ENCODE measurements at places on chromosomes 6 and 20.

GRCh38 chr6:1535295-1535694, 74.4 kb upstream of the FOXC1 start:
- DNase-seq = no peak

- DNase-seq = peak; percentile 66
Measured at GRCh38 chr6:132530293-132530974, 7.6 kb upstream of the TAAR9 start.

DNA sequence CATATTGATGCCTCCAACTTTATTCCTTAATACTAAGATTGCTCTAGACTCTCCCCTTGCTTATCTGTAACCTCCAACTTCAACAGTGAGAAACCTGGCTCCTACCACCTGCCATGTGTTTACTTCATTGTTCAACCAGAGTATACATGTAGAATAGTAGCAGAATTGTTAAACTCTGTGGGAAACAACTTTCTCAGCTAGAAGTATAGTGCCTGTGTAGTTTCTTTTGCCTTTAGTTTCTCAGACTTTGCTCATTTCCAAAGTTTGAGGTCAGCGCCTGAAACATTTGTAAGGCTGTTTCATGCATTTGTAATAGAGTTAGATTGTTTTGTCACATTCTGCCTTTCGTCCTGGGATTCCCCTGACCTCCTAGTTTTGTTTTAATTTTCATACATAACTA, 34.9 kb upstream of the HECA start:
- DNase-seq = no peak

DNA sequence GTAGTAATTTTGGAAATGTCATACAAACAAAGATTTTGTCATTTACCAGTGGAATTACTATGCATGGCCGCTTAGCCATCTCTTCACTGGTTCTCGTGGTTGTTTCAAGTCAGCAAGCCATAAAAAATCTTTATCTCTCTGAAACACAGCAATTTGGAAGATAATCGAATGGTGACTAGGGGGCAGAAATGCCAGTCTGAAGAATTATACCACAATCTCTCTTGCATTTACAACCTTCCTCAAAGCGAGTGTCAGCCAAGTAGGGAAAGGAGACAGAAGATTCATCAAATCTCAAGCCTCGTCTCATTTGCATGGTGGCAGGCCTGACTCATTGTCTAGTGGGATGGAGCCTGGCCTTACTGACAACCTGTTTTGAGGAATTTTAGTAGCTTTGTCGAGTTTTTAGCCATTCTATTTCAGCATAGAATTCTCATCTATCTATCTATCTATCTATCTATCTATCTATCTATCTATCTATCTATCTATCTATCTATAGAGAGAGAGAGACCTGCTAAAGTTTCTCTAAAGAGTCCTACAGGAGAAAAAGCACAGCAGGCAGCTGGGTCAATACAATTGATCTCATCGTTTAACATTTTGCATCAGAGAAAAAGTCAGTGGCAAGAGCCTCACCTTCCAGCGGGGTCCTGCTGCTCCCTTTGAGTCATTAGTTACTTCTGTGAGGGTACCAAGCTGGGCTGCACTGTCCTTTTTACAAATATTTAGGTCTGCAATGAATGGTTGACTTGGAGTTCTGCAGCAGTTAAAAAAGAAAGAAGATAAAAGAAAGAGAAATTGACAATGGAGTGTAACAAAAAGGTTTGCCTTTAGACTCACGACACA, 572.8 kb downstream of the TFAP2A start:
- DNase-seq = no peak

DNA sequence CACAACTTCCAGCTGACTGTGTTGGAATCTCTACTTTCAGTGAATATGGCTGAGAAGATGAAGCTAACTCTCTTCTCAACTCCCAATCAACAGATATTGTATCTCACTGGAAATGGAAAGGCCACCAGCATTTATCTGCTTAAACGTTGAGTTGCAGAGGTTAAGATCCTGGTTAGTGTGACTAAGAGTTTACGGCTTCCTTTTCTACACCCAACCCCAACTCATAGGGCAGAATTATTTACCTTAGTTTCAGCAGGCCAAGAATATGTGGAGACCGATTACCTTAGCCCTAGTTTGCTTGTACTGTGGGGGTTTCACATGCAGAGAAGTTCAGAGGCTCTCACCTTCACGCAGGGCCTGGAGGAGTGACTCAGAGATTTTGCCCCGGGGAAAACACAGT, 1026.6 kb downstream of the EYS start:
- no peak for DNase-seq

DNA sequence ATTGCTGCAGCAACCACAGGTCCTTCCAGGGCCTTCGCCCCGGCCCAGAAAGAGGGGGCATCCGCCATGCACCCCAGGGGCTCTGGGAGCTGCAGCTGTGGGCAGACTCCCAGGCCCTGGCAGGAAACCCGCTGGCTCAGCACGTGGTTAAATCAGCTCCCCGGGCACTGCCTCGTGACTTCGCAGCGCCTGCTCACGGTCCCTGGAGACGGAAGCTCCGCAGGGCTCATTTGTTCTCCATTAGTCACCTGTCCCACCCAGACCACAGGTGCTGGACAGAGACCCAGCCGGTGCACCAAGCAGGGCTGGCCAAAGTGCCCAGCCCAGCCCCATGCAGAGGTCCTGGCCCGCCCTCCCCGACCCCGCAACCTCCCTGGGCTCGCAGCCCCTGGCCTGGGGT, 14.7 kb downstream of the KCNQ2 start:
- DNase-seq = no peak

- no peak for DNase-seq
Measured at GRCh38 chr6:167526465-167527368, 201.8 kb downstream of the TTLL2 start.

GRCh38 chr20:61204206-61204605, 47.9 kb upstream of the CDH4 start:
- no peak for DNase-seq

GRCh38 chr6:35443341-35444030, 8.7 kb upstream of the FANCE start:
- no peak for DNase-seq

GRCh38 chr6:68975064-68975463, 340.0 kb downstream of the ADGRB3 start:
- no peak for DNase-seq

GRCh38 chr20:37686762-37687477, 6.9 kb upstream of the CTNNBL1 start:
- no peak for DNase-seq

- no peak for DNase-seq
Measured at GRCh38 chr6:129620234-129620610, 89.8 kb downstream of the ARHGAP18 start.

DNA sequence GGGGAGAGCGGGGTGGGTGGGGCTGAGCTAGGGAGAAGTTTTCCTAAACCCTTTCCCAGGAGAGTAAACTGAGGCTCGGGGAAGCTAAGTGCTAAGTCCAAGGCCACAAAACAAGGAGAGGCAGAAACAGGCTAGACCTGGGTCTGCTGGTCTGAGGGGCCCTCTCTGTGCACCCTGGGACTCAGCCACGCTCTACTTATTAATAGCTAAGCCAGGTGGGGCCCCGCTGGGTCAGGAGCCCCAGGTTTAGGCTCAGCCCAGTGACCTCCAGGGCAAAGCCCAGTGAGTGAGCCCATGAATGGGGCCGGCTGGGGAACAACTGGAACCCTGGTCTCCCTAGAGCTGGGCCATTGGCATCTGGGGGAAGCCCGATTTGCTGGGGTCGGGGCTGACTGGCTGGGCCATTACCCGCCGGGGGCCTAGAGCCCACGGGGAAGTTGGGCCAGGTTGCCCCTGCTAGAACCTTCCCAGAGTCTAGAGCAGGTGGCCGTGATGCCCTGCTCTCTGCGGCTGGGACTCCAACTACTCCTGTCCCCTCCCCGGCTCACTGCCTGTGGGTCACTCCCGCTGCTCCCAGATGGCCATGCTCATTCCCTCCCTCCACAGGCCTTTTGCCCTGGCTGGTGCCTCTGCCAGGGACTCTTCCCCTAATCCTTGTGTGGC, 24.1 kb upstream of the NOL4L start:
- no peak for DNase-seq

- DNase-seq = no peak
Measured at GRCh38 chr6:23179994-23180393, 610.6 kb downstream of the HDGFL1 start.

DNA sequence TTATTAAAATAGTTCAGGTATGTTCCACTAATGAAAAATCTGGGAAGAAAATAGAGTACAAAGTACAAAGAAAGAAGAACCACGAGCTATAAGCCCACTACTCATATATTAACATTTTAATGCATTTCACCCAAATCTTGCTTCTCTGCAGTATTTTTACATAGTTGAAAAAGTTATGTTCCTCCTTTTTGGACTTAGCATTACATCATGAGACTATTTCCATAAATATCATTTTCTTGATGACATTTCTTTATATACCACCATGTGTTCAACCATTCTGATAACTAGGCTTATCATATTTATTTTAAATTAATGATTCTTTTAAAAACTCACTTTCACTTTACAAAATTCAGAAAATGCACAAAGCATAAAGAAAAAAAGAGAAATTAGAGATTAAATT, 3.0 kb downstream of the IPCEF1 start:
- no peak for DNase-seq

DNA sequence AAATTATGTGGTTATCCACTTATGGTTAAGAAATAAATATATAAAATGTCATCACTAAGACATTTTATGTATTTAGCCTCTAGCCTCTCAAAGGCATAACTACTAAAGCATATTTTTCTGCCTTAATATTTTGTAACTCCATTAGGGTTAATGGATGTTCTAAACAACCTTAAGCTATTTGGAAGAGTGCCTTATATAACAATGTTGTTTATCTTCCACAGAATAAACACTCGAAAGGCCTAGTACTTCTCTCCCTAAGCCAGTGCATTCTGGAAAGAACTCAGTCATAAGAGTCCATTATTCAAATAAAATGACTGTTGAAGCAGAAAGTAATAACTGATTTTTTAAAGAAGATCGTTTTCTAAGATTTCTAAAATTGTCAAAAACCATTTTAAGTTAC, 15.0 kb upstream of the PRIM2 start:
- no peak for DNase-seq

DNA sequence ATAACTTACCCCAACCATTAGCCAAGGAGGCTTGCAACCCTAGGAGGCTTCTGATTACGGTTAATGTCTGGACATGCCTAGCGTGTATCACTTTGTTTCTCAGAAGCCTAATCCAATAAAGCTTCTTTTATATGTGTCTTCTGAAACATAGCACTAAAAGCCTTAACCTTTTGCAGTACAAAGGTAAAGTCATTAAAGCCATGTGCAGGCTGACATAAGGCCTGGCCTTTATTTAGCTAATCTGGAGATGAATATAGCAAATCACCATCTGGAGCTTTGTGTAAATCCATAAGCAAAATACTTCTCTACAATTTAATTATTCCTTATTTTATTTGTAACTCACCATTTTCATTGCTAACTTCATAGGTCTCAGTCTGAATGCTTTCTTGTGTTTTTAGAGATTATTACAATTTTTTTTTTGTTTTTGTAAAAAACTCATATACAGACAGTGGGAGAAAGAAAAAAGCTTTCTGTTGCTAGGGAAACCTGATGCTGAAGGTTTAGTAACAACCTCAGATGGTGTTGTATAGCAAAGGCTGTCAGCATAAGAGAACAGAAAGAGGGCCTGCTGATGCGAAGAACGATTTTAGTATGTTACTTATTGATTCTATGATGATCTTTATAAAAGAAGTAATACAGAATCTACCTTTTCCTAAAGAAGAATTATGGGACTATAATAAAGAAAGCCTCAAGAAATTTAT, at the start of gene EYS:
EYS (minus strand) TSS at position 101 of the 701 bp plus-strand sequence. CDS start 211,816 bp downstream, outside the sequence.
- DNase-seq = no peak

DNA sequence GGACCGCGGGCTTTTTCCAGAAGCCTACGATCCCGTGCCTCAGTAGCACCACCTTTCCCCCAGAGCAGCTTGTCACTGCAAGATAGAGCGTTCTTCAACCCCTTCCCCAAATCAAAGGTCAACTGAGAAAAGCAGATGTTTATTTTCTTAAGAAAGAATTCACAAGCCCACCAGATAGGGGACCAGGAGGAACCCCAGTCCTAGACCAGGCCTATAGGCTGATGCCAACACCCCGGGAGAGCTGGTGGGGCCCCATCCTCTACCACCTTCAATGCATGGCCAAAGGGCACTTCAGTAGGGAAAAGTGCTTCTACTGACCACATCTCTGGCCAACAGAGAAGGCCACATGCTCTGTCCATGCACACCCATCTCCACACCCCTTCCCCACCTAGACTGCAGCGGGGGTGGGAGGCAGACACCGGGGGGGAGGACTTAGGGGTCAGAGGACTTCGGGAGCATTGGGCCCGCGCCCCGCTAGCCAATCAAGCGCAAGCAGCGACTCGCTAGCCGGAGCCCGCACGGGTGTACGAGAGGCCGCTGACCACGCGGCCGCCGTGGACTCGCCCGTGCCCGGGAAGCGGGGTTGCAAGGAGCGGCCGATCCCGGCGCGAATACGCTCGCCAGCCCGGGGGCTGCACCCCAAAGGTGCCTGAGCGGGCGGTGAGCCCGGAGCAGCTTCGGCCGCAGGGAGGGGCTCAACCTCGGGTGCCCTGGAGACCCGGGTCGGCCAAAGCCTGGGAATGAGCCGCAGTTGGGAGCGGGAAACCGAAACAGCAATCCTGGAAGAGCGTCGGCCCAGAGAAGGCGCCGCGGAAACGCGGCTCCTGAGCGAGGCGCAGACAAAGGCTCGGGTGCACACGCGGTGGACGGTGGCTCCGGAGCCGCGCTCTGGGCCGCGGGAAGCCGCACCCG, 2.8 kb downstream of the PDE10A start:
- DNase-seq = no peak

GRCh38 chr20:48538058-48538825, 289.6 kb downstream of the PREX1 start:
- DNase-seq = no peak

- no peak for DNase-seq
Measured at GRCh38 chr6:145012039-145012662, 723.2 kb downstream of the EPM2A start.

GRCh38 chr20:16537025-16537665, 36.1 kb downstream of the KIF16B start:
- DNase-seq = no peak

GRCh38 chr20:58228484-58229197, at the start of gene ANKRD60:
ANKRD60 (minus strand) TSS chr20:58228653; CDS start chr20:58228653, 0 bp downstream.
- DNase-seq = peak; percentile 61

- DNase-seq = no peak
Measured at GRCh38 chr6:55659304-55659703, 80.3 kb upstream of the HMGCLL1 start.

DNA sequence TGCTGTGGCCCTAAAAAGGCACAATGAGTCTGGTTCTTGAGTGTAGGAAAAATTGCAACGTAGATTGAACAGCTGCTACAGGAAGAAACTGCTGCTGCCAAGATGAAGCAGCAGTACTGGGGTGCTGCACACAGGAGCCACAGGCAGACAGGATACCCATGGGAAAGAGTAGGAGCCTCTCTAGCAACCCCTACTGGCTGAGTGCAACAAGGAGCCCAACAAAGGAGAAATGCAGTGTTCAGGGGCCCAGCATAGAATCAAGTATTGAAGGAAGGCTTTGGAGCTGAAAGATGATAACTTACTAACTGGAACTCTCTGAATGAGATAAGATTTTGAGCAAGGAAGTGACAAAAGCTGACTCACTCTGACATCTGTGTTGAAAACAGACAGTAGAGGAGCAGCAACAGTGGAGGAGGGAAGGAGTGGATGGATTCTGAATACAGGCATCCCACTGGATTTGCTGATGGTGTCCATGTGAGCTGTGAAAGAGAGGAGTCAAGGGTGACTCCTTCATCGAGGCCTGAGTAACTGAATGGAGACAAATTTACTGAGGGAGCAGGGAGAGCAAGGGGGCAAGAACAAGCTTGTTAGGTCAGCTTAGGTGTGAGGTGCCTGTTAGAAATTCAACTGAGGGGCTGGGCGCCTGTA, 534.7 kb upstream of the JARID2 start:
- peak; percentile 24 for DNase-seq
